Stimulated activated CD4-positive, alpha-beta T cell treated with anti-CD3 and anti-CD28 coated beads, Interleukin-15, amount 100 ng/mL, for 48 hours (primary cell): ENCODE measurements at places on chromosomes 3 and 15.

DNA sequence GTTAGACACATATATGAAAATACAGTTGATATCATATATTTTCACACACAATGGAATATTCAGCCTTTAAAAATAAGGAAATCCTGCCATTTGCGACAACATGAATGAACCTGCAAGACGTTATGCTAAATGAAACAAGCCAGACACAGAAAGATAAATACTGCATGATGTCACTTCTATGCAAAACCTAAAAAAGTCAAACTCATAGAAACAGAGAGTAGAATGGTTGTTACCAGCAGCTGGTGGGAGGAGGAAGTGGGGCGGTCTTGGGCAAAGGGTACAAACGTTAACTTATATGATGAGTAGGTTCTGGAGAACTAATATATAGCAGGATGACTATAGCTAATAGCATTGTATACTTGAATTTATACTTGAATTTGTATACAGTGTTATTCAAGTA, 213.2 kb upstream of the NR2F2 start:
- DNase-seq: no peak

DNA sequence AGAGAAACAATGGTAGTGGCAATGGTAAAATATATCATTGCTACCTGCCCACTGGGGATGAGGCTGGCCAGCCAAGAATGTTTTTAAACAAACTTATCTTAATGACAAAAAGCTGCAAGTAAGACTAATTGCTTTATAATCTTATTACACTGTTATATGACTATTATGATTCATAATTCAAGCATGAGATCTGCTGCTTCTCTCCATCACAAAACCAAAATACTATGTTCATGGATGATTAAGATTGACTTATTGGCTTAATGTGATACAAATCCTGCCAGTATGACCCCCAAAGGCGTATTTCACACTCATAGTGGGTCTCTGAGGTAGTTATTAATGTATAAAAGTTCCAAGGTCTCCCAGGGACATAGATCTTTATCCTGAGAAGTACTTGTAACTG, 52.6 kb downstream of the FBN1 start:
- no peak for DNase-seq

DNA sequence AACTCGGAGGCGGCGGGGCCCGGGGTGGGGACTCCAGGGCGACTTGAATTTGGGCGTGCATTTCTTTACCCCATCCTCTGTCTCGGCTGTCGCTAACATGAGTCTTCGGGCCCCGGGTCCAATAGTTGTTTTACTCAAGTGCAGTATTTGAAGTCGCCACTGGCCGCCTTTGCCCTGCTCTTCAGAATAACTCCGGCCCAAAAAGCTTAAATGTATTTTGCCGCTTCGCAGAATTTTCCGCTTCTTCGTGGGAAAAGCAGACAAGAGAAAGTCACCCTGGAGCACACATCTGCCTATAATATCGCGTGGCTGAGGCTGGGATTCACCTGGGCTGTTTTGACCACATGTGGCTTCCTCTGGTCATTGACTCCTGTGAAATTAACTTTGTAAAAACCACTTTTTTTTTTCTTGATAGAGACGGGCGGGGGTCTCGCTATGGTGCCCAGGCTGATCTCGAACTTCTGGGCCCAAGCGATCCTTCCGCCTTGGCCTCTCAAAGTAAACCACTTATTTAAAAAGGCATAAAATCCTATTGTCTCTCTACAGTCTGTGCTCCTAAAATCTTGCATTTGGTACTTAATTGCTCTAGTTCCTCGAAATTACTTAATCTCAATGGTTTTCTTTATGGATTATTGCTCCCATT, 676 bp downstream of the CNOT10 start:
- no peak for DNase-seq

DNA sequence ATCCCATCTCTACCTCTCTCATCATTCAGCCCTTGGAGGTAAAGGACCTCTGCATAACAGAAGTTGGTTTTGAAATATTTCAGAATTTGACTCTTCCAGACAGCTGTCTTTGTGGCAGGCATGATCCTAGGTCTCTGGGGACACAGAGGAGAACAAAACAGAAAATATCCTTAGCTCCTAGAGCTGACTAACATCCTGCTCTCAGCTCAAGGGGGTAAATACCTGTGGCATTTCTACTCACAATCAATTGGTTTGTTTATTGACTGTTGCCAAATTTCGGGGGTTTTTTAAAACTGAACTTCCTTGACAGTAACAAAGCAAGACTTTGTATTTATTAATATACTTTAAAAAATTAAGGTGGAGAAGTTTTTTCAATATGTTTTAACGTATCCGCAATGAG, 78.8 kb downstream of the EOMES start:
- no peak for DNase-seq

- DNase-seq: no peak
Observed at GRCh38 chr15:67201136-67201535, 53.3 kb downstream of the AAGAB start.

- no peak for DNase-seq
Observed at GRCh38 chr3:74353039-74353438, 261.4 kb downstream of the CNTN3 start.
